ENCODE measurements at places on chromosomes 13 and 19.
A peak's percentile ranks its signal among the peaks of the same experiment; 100 is the strongest.

GRCh38 chr19:35596366-35596999 lies 10.5 kb downstream of the PMIS2 start:
- DNase-seq: no peak

DNA sequence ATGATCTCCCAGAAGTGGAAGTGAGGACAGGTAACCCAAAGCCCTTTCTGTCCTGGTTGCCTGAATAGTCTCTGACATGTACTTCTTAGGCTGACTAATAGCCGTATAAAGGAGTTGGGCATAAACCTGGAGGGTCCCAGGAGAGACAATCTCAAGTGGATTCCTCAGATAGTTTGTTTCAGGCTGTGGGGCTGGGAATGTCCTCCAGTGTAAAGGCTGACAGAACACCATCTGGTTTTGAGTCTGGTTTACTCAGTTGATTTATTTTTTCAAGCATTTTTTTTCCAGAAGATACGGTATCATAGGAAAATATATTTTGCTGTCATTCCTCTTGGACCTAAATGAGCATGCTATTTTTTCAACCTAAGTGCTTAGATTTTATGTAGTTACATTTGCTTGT lies 15.2 kb downstream of the HTR2A start:
- DNase-seq: no peak

- DNase-seq: no peak
These were observed 4.4 kb upstream of the WIZ start for GRCh38 chr19:15453906-15454860.

DNA sequence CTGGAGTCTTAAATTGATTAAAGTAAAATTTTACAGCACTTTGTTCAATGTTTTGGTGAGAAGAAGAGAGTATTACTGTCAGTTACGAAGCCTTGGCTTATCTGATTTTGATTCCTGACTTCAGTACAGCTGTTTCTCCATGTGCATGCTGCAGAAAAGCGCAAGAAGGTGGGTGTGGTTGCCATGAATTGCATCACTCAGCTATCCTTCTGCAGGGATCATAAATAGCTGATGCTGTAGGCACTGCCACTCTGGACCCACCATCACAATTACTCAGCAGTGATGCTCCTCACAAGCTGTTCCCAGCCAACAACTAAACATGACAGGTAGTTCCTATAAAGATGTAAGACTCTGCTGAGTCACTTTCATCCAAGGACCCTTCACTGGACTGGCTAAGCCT lies 321.2 kb downstream of the IRS2 start:
- DNase-seq: no peak

DNA sequence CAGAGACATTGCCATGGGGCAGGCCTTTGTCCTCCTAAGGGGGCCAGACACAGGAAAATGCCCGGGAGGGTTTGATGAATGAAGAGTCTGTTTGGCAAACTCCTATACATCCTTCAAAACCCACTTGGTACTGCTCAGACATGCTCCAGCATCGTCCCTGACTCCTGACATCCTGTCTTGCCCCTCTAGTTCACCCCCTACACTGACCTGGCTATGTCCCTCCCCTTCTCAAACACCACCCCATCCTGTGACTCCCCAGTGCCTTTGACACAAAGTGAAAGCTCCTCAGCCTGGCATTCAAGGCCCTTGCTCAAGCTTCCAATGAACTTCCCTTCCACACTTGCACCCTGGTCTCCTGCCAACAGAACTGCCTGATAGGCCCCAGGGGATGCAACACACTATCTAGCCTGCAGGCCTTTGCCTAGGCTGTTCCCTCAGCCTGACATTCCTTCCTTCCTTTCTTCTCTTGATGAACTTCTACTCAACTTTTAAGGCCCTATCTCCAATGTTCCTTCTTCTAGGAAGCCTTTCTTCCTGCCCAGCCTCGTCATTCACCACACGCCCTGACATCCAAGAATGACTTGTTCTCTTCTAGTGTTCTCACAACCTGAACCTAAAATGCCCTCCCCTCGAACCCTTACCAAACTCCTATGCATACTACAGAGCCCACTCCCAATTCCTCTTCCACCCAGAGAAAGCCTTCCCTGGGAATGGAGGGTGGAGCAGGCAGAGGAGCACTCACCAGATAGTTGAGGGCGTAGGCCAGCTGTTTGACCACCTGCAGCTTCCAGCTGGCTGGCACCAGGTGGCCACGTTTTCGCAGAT lies 12.4 kb downstream of the JAK3 start:
- no peak for DNase-seq

GRCh38 chr13:66273011-66273410 lies 957.1 kb downstream of the PCDH9 start:
- no peak for DNase-seq

DNA sequence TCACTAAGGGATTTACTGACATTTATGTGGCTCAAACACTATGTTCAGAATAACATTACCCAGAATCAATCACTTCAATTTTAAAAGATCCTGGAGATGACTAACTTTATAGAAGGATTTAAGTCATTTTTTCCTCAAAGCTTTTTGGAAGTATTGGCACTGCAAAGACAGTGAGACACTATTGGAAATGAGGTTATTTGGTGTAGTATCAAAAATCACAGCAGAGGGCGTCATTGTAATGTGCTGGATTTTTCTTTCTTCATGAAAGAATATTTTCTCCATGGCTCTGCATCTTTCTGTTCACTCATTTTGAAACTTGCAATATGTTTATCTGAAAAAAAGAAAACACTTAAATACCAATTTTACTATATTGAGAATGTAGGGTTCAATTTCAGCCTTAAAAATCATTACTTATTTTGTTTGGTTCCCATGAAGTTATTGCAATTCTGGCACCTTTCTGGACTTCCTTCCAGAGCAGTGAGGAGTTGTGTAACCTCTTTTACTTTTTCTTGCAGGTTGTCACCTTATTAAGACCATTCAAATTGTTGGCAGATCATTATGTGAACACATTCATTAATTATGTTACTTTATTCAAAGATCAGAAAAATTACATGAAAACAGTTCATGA lies 3.7 kb upstream of the CSNK1A1L start:
- no peak for DNase-seq

DNA sequence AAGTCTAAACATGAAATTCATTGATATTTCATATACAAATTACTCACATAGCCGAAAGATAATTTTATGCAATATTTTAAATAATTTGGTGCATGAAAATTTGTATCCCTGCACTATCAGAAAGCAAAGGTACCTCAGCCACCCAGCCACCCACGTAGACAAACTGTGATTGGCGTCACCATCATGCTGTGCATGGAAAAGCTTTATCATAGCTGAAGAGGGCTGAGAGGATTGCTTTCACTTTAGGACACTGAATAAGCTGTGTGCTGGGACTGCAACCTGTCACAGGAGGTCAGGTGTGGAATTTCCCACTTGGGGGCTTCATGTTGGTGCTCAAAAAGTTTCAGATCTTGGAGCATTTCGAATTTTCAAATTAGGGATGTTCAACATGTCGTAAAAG lies 96.3 kb downstream of the MYCBP2 start:
- DNase-seq: no peak

DNA sequence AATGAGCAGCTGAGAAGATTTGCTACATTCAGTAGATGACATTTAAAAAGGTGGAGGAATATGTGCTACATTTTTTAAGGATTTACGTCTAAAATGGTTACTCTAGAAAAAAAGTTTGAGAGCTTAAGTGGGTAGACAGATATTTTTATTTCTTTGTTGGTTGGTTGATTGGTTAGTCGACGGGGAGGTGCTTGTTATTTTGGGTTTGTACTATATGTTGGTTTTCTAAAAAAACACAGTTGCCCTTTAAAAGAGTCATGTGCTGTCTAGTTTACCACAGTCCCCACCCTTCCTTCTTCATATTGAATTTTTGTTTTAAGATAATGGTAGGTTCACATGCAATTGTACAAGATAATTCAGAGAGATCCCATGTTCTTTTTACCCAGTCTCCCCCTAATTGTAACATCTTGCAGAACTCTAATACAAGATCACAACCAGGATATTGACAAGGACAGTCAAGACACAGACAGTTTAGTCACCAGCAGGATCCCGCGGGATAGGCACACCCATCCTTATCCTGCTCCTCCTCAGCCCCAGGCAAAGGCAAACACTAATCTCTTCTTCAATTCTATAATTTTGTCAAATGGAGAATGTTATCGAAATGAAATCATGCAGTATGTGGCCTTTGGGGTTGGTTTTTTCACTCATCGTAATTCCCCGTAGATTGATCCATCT lies 171.4 kb downstream of the FOXO1 start:
- no peak for DNase-seq

DNA sequence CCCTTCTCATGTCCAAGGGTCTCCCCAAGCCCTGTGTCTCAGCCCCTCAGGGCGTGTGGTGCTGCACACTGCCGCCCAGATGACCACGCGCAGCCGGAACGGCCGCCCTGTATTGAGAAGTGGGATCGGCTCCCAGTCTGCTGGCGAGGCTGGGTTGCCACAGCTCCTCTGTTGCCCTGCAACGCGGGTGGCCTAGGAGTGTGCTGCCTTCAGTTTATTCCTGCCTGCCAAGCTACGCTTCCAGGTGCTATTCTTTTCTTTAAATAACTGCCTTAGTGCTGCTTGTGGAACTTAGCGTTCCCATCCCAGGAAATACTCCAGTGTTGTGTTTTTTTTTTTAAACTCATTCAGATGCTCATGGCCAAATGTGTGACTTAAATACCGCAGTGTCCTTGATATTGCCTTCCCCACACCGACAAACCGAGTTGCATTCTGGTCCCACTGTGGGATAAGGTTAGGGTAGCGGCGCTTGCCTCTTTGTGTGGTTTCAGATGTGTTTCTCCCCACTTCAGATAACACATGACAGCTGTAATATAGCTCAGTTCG lies 16.6 kb downstream of the ACTN4 start:
- DNase-seq: peak; percentile 40

DNA sequence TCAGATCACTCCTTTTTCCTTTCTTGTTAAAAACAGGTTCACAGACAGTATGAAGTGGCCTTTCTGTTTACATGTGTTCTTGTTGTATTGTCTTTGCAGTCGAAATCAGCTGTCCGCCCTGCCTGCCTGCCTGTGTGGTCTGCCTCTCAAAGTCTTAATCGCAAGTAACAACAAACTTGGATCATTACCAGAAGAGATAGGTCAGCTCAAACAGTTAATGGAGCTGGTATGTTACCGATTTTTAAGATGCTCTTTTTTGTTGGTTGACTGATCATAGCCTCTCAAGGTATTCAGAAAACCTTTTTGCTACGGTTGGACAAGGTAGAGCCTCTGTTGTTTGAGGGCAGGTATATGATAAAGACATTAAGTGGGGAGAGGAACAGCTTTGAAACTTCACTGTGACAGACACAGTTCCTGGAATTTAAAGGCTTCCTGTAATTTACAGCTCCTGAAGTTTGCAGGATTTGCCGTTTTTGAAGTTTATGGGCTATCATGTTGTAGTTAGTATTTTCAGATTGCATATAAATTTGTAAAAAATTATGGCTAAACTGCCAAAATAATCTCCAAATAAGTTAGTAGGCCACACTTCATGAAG lies 116.1 kb downstream of the LRCH1 start:
- DNase-seq: no peak

DNA sequence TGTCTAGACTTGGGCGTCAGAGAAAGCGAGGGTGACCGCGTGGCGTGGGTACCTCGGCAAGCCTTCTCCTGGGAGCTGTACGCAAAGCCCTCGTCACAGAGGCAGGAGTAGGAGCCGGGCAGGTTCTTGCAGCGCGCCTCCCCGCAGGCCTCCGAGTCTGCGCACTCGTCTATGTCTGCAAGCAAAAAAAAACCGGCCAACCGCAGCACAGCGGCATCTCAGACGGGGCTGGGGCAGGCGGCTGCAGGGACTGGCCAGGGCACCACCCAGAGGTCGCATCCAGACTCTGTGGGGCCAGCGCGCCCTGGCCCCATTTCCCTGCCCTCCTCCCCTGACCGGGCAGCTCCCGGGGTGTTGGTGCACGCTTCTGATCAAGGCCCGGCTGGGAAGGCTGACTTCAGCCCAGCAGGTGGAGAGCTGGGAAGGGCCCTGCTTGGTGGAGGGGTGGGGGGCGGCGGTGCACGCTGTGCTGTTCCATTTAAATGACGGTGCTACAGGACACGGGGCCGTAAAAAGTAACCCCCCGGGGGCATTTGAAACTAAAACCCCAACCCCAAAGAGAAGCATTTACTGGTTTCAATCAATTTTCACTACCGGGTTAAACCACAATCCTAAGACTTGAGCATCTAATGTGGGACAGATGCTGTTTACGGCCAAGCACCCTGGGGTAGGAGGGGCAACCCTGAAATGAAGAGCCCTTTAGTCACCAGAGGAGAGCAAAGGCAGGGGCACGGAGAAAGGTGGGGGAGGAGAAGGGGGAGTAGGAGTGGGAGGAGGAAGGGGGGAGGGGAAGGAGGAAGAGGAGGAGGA lies 28.2 kb downstream of the GAS6 start:
- no peak for DNase-seq

- DNase-seq: no peak
These were observed 884.7 kb downstream of the PCDH9 start for GRCh38 chr13:66345518-66345810.

DNA sequence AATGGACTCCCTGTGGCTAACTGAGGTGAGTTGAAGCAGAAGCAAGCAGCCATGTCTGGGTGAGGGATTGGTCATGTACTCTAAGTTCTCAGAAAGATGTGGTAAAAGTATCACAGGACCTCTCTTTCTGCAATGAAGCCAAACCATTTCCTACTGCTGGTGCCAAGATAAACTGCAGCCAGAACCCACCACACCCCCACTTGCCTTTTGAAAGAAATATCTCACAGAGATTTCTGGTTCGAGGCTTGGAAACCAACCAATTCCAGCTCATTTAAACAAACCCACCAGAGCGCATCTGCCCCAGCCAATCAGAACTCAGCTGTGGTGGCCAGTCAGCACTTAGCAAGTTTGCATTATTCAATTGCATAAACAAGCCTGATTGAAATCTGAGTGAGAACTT lies 204.5 kb upstream of the ATXN8OS start:
- DNase-seq: no peak

DNA sequence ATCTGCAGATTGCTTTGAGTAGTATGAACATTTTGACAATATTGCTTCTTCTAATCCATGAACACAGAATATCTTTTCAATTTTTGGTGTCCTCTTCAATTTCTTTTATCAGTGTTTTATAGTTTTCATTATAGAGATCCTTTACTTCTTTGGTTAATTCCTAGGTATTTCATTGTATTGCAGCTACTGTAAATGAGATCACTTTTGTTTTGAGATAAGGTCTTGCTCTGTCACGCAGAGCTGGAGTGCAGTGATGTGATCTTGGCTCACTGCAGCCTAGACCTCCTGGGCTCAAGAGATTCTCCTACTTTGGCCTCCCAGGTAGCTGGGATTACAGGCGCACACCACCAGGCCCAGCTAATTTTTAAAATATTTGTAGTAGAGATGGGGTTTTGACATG lies 9.8 kb downstream of the CYP2A7 start:
- DNase-seq: no peak

- DNase-seq: no peak
These were observed 265.6 kb downstream of the TDRD3 start for GRCh38 chr13:60662595-60662994.

Data from anterior cingulate cortex (tissue), 58 donors.